ENCODE measurements at places on chromosomes 1 and 21.

- no peak for DNase-seq
Measured at GRCh38 chr1:176903474-176903873, 261.0 kb downstream of the ASTN1 start.

DNA sequence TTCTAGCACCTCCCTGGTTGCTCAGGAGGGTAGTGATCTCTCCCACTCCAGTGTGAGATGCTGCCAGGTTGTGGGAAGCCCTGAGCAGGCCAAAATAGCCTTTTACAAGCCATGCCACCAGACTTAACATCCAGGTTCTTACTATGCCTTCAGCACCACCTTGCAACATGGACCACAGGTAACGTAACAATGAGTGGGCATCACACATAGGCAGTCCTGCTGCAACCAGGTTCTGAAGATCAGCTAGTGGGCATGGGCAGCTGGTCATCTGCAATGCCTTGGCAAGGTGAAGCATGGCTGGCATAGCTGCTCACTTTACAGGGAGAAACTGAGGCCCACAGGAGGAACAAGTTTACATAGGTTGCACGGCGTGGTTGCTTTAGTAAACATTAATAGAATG is 40.7 kb downstream of the DHCR24 start:
- DNase-seq: no peak

DNA sequence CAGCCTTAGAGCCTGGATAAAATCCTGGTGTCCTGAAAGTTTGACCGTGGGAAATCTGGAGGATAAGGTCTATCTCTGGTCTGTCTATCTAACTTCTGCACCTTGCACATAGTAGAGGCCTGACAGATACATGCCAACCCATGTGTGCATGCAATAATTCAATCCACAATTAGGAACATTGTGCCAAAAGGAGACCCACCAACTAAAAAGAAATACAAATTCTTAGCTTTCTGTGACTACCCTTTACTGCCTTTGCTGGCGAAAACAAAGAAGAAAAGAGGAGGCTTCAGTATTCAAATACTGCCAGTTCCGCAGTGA is 381 bp upstream of the KLHL20 start:
- no peak for DNase-seq

- no peak for DNase-seq
Measured at GRCh38 chr1:174743654-174744561, 255.8 kb upstream of the CACYBP start.

DNA sequence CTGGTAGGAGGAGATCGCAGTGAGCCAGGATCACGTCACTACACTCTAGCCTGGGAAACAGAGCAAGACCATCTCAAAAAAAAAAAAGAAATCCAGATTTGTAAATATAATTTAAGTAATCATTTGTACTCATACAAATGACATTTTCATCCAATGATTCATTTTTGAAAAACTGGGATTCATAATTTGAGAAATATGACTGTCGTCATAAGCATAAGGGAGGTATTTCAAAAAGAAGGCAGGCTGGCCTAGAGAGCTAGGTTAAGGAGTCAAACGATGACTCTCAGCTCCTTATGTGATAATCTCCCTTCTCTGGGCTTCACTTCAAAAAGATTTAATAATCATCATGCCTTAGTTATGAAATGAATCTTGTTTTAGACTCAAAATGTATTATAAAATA is 2.3 kb downstream of the GART start:
- DNase-seq: no peak
